Hepatocyte (in vitro differentiated cells): ENCODE measurements at places on chromosomes 13 and 19. TPM values are rescaled to one million over a fixed set of nuclear protein-coding genes. Genes with fewer than 3 reads are reported as not detected.

Gene LILRA2
- total RNA-seq: not detected in 2 replicates

Gene DACT3
- 12.7 and 18.4 TPM in 2 replicates for total RNA-seq

Gene ZNF799
- total RNA-seq: 4.9 and 7.1 TPM in 2 replicates

Gene KLHL1
- 0.96 and 1.2 TPM in 2 replicates for total RNA-seq

Gene CCDC8
- 36.4 and 51.7 TPM in 2 replicates for total RNA-seq

Gene RANBP3
- total RNA-seq: 51.0 and 78.1 TPM in 2 replicates

Gene MIR17HG
- total RNA-seq: 6.6 and 8.4 TPM in 2 replicates

DNA sequence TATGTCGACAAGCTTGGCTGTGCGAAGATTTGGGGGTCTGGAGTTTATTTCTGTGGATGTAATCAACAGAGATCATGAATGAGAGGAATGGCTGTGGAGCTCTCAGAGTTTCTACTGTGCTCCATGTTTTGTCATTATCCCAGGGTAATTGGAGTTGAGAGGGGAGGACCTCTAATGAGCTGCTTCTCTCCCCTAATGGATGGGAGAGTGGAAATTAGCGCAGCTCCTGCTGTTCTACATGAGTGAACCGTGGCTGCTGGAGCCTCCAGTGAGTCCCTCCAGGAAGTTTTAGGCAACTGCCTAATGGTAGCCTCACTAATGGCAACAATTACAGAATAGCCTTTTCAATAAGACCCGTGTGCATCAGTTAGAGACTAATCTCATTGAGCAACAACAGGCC is 31.3 kb upstream of the FGF9 start:
- H3K27ac ChIP-seq: no peak overlapping the region
- H3K4me3 ChIP-seq: no peak overlapping the region
- peaks cover 17% of the 10 kb centered on the region for H3K4me1 ChIP-seq
- H3K27me3 ChIP-seq: no peaks in the 10 kb centered on the region
- no peak for DNase-seq

- no peak overlapping the region for H3K4me3 ChIP-seq
- no peaks in the 10 kb centered on the region for H3K4me1 ChIP-seq
- no peak overlapping the region for H3K27ac ChIP-seq
- peaks cover 5% of the 10 kb centered on the region for H3K27me3 ChIP-seq
- peak; percentile 72 for DNase-seq
- H3K36me3 ChIP-seq: no peaks in the 10 kb centered on the region
These were observed 24.2 kb upstream of the C1QTNF9B start for GRCh38 chr13:23921451-23921888.

GRCh38 chr13:34591900-34592529 is 350.1 kb upstream of the NBEA start:
- H3K27me3 ChIP-seq: no peaks in the 10 kb centered on the region
- no peaks in the 10 kb centered on the region for H3K4me1 ChIP-seq
- no peak for DNase-seq

- no peak for DNase-seq
- H3K27ac ChIP-seq: no peak overlapping the region
- no peaks in the 10 kb centered on the region for H3K4me1 ChIP-seq
- no peak overlapping the region for H3K4me3 ChIP-seq
These were observed 27.5 kb upstream of the WDFY2 start for GRCh38 chr13:51556740-51557139.

DNA sequence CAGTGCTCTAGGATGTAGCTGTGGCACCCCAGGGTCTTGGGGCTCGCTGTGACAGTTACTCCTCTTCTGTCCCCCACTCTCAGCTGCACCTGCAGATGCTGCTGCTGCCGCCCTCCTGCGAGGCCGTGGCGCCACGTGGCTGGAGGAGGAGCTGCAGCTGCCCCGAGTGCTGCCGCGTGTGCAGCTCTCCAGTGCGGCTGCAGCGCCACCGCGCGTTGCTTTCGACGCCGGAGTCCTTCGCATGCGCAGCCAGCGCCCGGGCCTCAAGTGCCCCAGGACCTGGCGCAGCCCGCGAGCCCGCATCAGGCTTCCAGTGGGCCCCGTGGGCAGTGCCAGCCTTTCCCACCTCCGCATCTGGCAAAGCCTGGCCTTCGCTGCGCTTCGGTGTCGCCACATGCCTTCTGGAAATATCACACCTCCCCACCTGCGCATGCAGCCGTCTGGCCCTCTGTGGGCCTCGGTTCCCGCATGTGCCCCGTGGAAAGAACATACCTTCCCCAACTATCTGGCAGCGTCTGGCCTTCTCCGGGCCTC is 692 bp upstream of the ZNF580 start:
- no peak for DNase-seq
- peaks cover 20% of the 10 kb centered on the region for H3K4me1 ChIP-seq
- no peaks in the 10 kb centered on the region for H3K36me3 ChIP-seq
- H3K27me3 ChIP-seq: no peaks in the 10 kb centered on the region
- H3K27ac ChIP-seq: peak overlapping the region; percentile 98

- H3K27ac ChIP-seq: no peak overlapping the region
- H3K27me3 ChIP-seq: peaks cover 5% of the 10 kb centered on the region
- peaks cover 9% of the 10 kb centered on the region for H3K4me1 ChIP-seq
- no peaks in the 10 kb centered on the region for H3K36me3 ChIP-seq
These were observed 3.3 kb upstream of the RASA3 start for GRCh38 chr13:114135731-114136171.

- H3K4me1 ChIP-seq: no peaks in the 10 kb centered on the region
- H3K27me3 ChIP-seq: peaks cover 2% of the 10 kb centered on the region
- no peaks in the 10 kb centered on the region for H3K36me3 ChIP-seq
- H3K4me3 ChIP-seq: no peak within 1 kb of the TSS
- no peak within 1 kb of the TSS for H3K27ac ChIP-seq
- no peak for DNase-seq
These were observed at the start of gene KLK11 for GRCh38 chr19:51026554-51026831. TSS of gene KLK11 (minus strand) at chr19:51026616. CDS start at chr19:51025631, 985 bp downstream.

DNA sequence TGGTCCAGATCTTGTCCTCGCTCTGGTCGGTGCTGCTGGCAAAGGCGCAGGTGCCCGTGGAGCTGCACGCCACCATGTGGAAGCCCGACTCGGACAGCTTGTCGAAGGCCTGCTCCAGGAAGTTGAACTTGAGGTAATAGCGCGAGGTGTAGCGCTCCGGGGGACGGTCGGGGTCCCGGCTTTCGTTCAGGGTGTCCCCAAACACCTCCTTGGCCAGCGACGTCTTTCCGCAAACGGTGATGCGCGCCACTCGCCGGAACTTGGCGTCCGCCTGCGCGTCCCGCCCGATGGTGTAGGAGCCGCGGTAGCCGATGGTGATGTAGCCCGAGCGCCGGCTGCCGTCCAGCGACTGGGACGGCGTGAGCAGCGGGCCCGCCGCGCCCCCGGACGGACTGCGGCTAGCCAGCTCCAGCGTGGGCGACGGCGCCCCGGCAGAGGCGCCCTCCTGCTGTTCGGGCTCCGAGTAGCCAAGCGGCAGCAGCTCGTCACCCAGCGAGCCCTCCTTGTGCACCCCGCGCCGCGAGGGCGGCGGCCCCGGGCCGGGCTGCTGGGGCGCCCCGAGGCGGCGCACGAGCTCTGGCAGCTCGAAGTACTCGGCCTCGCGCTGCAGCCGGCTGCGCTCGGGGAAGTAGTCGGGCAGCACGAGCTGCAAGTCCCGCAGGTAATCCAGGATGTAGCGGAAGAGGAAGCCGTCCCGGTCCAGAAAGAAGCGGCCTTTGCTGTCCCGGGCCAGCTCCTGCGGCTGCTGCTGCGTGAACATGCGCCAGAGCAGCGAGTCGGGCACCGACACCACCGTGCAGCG is 801 bp downstream of the KCTD12 start:
- H3K4me1 ChIP-seq: peaks cover 21% of the 10 kb centered on the region
- peak overlapping the region; percentile 97 for H3K27ac ChIP-seq
- H3K27me3 ChIP-seq: no peaks in the 10 kb centered on the region
- peak overlapping the region; percentile 95 for H3K4me3 ChIP-seq
- DNase-seq: peak; percentile 78

DNA sequence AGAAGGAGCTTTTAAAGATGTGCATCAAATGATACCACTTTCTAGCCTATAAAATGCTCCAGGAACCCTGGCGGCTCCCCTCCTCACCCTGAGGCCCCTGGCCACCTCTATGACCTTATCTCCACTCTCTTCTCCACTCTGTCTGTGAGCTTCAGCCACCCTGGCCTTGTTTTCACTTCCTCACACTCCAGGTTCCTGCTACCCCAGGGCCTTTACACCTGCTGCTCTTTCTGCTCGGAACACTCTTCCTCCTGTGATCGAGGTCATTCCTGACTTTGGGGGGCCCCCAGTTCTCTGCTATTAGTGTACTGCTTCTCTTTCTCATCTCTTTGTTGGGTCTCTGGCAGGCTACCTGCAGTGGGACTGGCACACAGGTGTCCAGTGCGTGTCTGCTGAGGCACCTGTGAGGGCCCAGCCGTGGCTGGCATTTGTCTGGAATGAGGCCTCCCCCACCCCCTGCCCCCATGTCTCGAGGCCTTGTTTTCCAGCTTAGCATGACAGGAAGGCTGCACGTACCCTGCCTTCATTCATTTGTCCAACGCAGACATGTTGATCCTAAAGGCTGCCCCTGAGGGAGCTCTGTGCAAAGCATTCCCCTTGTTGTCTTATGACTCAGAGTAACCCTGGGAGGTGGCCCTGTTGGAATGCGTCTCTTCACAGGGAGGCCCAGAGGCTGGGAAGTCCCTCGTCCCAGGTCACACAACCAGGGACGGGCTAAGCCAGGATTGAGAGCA is 2.3 kb downstream of the DDA1 start:
- H3K27me3 ChIP-seq: no peaks in the 10 kb centered on the region
- no peak overlapping the region for H3K4me3 ChIP-seq
- H3K4me1 ChIP-seq: peaks cover 20% of the 10 kb centered on the region

- H3K36me3 ChIP-seq: no peaks in the 10 kb centered on the region
- no peak overlapping the region for H3K4me3 ChIP-seq
- DNase-seq: no peak
- H3K27me3 ChIP-seq: peaks cover 7% of the 10 kb centered on the region
- no peak overlapping the region for H3K27ac ChIP-seq
- peaks cover 23% of the 10 kb centered on the region for H3K4me1 ChIP-seq
These were observed 2.9 kb downstream of the ANKRD27 start for GRCh38 chr19:32671883-32672593.

- H3K36me3 ChIP-seq: no peaks in the 10 kb centered on the region
- no peak for DNase-seq
- H3K4me1 ChIP-seq: no peaks in the 10 kb centered on the region
- H3K27me3 ChIP-seq: no peaks in the 10 kb centered on the region
These were observed 349.5 kb downstream of the IRS2 start for GRCh38 chr13:109436841-109437240.

DNA sequence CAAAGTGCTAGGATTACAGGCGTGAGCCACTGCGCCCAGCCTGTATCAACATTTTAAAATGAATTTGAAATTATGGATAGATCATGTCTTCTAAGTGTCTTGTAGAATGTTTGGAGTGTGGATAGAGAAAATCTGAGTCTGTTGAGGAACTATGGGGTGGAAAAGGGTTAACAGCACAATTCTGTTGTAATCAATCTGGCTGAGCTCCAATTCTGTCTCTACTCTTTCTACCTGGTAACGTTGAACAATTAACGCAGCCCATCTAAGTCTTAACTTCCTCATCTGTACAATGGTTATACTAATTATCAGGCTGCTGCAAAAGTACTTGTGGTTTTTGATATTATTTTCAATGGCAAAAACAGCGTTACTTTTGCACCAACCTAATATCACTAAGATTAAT is 4.1 kb downstream of the FPR2 start:
- H3K4me1 ChIP-seq: no peaks in the 10 kb centered on the region
- no peaks in the 10 kb centered on the region for H3K36me3 ChIP-seq
- H3K4me3 ChIP-seq: no peak overlapping the region
- no peak for DNase-seq
- H3K27me3 ChIP-seq: no peaks in the 10 kb centered on the region

GRCh38 chr19:38500450-38500849 is 67.0 kb downstream of the RYR1 start:
- H3K27ac ChIP-seq: no peak overlapping the region
- DNase-seq: no peak
- no peaks in the 10 kb centered on the region for H3K27me3 ChIP-seq
- no peak overlapping the region for H3K4me3 ChIP-seq
